A549 treated with Hydrocortisone at 1 μM for 4 hours (cell line): ENCODE measurements at places on chromosomes 11 and 22. TPM values are rescaled to one million over a fixed set of nuclear protein-coding genes. Genes with fewer than 3 reads are reported as not detected.

The PRR33 gene
- not detected in 5 replicates for total RNA-seq

The CLDN5 gene
- total RNA-seq, result not detected in 5 replicates

The EXPH5 gene
- 0.02 to 0.05 TPM (median 0.02 TPM) in 5 replicates for total RNA-seq

The HYOU1 gene
- 44.3 to 48.8 TPM (median 45.3 TPM) in 5 replicates for total RNA-seq

The ART1 gene
- total RNA-seq, result not detected in 5 replicates

The ISX gene
- total RNA-seq, result not detected in 5 replicates

The CCDC87 gene
- 0.40 to 0.64 TPM (median 0.52 TPM) in 5 replicates for total RNA-seq

The PAX6 gene
- total RNA-seq, result 0.55 to 1.6 TPM (median 0.68 TPM) in 5 replicates

The SLC22A24 gene
- total RNA-seq, result not detected in 5 replicates

The APOL6 gene
- total RNA-seq, result 1.1 to 1.9 TPM (median 1.4 TPM) in 5 replicates

The MS4A1 gene
- total RNA-seq, result not detected in 5 replicates

The MB gene
- total RNA-seq, result 6.3 to 9.2 TPM (median 7.5 TPM) in 5 replicates

The PKNOX2 gene
- 0.03 to 0.07 TPM (median 0.03 TPM) in 3 of 5 replicates, not detected in the others for total RNA-seq

The CTNND1 gene
- total RNA-seq, result 52.3 to 70.5 TPM (median 61.3 TPM) in 5 replicates

The SERHL2 gene
- total RNA-seq, result 0.18 to 0.50 TPM (median 0.24 TPM) in 4 of 5 replicates, not detected in the other

The LMF2 gene
- total RNA-seq, result 35.7 to 48.9 TPM (median 47.1 TPM) in 5 replicates

The KRTAP5-11 gene
- not detected in 5 replicates for total RNA-seq

The NPTXR gene
- total RNA-seq, result 7.9 to 10.8 TPM (median 9.8 TPM) in 5 replicates

The OLFML1 gene
- 0.13 TPM in 1 of 5 replicates, not detected in the others for total RNA-seq

The BACE1 gene
- total RNA-seq, result 8.5 to 11.1 TPM (median 10.9 TPM) in 5 replicates

The TECTA gene
- 0.05 to 0.17 TPM (median 0.07 TPM) in 5 replicates for total RNA-seq

The PTPRCAP gene
- total RNA-seq, result 0.17 to 0.37 TPM (median 0.28 TPM) in 5 replicates

The ADM2 gene
- 0.44 to 0.91 TPM (median 0.63 TPM) in 5 replicates for total RNA-seq

The GGTLC3 gene
- not detected in 5 replicates for total RNA-seq

The SCGB2A2 gene
- not detected in 5 replicates for total RNA-seq

The DGCR6 gene
- 1.1 to 2.1 TPM (median 1.5 TPM) in 5 replicates for total RNA-seq

The SLC17A6 gene
- total RNA-seq, result not detected in 5 replicates

The EFEMP2 gene
- 0.78 to 1.3 TPM (median 0.94 TPM) in 5 replicates for total RNA-seq

The GPHA2 gene
- total RNA-seq, result not detected in 5 replicates

The DAGLA gene
- 5.7 to 6.8 TPM (median 6.6 TPM) in 5 replicates for total RNA-seq

The ACRV1 gene
- total RNA-seq, result 0.08 TPM in 1 of 5 replicates, not detected in the others

The APOBEC3B gene
- 25.2 to 30.3 TPM (median 28.0 TPM) in 5 replicates for total RNA-seq

The ZC3H7B gene
- 20.5 to 22.9 TPM (median 22.4 TPM) in 5 replicates for total RNA-seq

The MAPK8IP2 gene
- total RNA-seq, result 2.8 to 4.1 TPM (median 3.6 TPM) in 5 replicates

The POU2AF2 gene
- total RNA-seq, result not detected in 5 replicates

The NEFH gene
- 0.09 to 0.16 TPM (median 0.09 TPM) in 5 replicates for total RNA-seq

The NAALAD2 gene
- total RNA-seq, result 0.03 TPM in 1 of 5 replicates, not detected in the others

The ELFN2 gene
- total RNA-seq, result 5.8 to 6.7 TPM (median 6.2 TPM) in 5 replicates

The OR2AG1 gene
- not detected in 5 replicates for total RNA-seq

The FAM180B gene
- not detected in 5 replicates for total RNA-seq

The KCNJ11 gene
- total RNA-seq, result 4.4 to 6.1 TPM (median 4.9 TPM) in 5 replicates

The SLC22A8 gene
- not detected in 5 replicates for total RNA-seq

The MUC5AC gene
- 1.2 to 1.8 TPM (median 1.5 TPM) in 5 replicates for total RNA-seq

The OR5F1 gene
- total RNA-seq, result not detected in 5 replicates

The PIWIL4 gene
- 0.09 to 0.24 TPM (median 0.18 TPM) in 5 replicates for total RNA-seq

The FJX1 gene
- 28.2 to 41.0 TPM (median 39.8 TPM) in 5 replicates for total RNA-seq

The RBMXL2 gene
- not detected in 5 replicates for total RNA-seq

The NRXN2 gene
- 0.12 to 0.32 TPM (median 0.18 TPM) in 5 replicates for total RNA-seq

The OR52I1 gene
- total RNA-seq, result not detected in 5 replicates

The HEPHL1 gene
- total RNA-seq, result not detected in 5 replicates
